ENCODE measurements at places on chromosomes 2 and 18.

GRCh38 chr2:42554392-42554791, 14.0 kb upstream of the MTA3 start:
- DNase-seq = no peak

DNA sequence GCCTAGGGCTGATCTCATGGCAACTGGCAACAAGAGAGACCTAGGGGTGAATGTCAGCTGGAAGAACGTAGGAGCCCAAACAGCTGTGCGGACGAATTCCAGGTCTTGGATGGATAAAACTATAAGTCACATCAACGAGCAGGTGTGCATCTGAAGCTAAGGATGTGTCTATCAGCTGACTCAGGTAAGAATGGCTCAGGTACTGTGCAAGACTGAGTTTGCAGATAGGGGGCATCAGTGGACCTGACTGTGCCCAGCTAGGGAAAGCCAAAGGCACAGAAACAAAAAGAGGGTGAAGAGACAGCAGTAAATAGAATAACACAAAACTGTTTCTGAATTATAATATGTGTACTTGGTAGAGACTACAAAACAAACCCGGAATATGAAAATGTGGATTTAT, 357.3 kb downstream of the ZEB2 start:
- peak; percentile 2 for DNase-seq

- DNase-seq = no peak
These were observed 88.8 kb upstream of the SNTG2 start for GRCh38 chr2:861655-862354.

GRCh38 chr2:179106676-179107428, 56.9 kb upstream of the CCDC141 start:
- peak; percentile 48 for DNase-seq

- DNase-seq = no peak
These were observed 776 bp downstream of the TBR1 start for GRCh38 chr2:161416708-161417437.

GRCh38 chr2:220202066-220202465, 574.6 kb downstream of the SLC4A3 start:
- no peak for DNase-seq

- no peak for DNase-seq
These were observed 13.9 kb upstream of the ATP6V1B1 start for GRCh38 chr2:70921839-70922234.

- DNase-seq = no peak
These were observed 964 bp upstream of the GALNT3 start for GRCh38 chr2:165795011-165795410.

- DNase-seq = peak; percentile 31
These were observed 8.4 kb downstream of the POMC start for GRCh38 chr2:25159949-25160348.

GRCh38 chr2:20649576-20649975, 1.3 kb downstream of the HS1BP3 start:
- no peak for DNase-seq

GRCh38 chr2:68414876-68415275, 49.8 kb downstream of the PLEK start:
- no peak for DNase-seq

DNA sequence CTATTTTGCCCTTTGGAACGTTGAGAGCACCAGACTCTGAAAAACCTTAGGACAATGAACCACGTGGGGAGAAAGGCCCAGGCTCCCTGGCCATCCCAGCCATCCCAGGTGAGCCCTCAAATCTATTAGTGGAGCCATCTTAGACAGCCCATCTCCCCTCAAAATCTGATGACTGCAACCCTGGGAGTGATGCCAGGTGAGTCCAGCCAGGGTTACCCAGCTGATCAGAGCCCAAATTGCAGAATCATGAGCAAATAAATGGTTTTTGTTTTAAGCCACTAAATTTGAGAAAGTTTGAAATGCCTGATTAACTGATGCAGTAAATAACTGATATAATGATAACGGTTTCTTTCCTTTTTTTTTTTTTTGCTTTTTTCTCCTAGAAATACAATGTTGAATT, 242.4 kb downstream of the GCA start:
- no peak for DNase-seq

DNA sequence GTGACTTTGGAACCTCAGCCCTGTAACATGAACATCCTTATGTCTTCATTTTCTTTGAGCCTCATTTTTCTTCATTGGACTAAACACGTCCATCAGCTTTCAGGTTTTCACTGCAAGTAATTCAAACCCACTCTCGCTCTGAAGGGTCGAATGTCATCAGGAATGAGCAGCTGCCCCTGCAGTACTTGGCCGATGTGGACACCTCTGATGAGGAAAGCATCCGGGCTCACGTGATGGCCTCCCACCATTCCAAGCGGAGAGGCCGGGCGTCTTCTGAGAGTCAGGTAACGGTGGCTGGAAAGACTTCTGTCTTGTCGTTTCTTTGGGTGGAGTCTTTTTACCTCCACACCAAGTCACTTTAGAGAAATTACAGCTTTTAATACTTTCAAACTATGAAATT, 39.1 kb upstream of the PRLH start:
- no peak for DNase-seq

GRCh38 chr2:36655453-36655852, 41.1 kb upstream of the VIT start:
- DNase-seq = peak; percentile 60

DNA sequence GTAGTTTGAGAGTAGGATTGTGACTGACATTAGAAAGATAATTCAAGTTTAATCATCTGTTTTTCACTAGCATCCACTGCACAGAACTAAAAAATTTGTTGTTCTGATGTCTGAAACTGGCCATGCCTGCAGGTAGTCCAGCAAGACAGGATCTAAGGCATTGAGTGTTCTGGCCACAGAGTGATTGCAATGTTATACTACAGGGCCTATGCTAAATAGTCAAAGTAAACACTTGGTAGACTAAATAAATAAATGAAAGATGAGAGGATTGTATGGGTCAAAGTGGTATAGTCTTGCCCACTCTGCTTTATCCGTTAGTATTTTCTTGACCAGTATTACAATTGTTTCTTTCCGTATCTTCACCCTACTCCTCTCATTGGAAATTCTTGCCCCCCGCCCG, 27.6 kb upstream of the FANCL start:
- no peak for DNase-seq

DNA sequence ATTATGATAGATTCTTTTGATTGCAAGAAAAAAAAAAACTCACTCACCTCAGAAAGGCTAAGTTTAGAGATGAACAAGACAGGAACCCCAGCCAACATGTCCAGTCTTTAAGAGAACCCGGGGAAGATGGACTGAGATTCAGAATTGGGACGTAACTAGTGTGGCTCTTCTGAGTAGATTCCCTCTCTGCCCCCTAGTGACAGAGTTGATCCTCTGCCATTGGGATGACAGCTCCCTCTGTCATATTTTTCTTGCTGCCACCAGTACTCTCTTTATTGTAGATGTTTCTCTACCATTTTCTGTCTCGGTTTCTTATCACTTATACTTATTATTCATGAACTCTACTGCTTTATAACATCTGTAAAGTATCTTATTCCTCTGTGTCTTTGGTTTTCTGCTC, 77.7 kb downstream of the GULP1 start:
- DNase-seq = peak; percentile 63

DNA sequence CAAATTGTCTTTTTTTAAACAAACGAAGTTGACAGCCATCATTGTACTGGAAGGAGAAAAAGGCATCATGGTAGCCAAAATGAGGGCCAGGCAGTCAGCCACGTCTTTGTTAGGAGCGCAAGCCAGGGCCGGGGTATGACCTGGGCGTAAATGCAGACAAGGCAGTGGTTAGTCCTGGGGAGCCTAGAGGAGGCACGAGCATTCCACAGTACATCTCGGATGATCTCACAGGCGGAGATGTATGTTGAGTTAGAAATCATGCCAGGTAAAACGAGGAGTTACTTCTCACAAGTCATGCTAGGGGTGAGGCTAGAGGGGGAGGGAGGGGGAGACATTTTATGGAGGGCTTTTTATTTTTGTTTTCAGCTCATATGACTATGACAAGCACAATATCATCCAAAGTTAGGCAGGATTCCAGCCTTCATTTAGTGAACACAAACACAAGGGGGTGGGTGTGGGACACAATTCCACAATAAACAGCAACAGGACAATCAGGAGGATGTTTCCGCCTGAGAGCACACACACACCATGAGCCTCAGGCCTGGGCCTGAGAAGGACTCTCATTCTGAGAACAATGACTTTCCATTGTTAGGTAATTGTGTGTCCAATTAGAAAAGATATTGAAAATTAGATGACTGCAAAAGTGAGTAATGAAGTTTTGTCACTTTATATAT, 64.4 kb upstream of the PGAP1 start:
- DNase-seq = no peak

GRCh38 chr18:11322716-11323115, 173.3 kb upstream of the PIEZO2 start:
- DNase-seq = no peak

DNA sequence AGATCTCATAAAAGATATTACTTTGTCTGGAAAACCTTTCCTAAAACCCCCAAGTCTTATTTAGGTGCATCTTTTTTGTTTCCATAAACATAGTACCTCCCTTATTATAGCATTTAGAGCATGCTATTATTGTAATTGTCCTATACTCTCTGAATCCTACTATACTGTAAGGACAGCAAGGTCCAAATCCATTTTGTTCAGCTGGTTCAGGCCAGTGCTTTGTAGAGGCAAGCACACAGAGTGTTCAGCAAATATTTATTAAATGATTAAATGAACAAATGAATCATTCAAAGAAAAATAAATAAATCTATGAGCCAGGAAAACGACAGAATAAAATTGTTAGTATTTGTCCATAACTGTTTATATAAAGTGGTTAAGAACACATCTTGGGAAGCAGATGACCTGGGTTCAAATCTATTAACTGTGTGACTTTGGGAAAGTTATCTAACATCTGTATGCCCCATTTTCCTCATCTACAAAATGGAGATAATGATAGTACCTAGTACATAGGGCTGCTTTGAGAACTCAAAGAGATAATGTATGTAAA, 86.0 kb downstream of the COL3A1 start:
- DNase-seq = no peak

- peak; percentile 82 for DNase-seq
These were observed at the start of gene LPIN2 for GRCh38 chr18:3013024-3013804. LPIN2 (minus strand) TSS chr18:3013144; CDS start chr18:2960840, 52,304 bp downstream.

- no peak for DNase-seq
These were observed 55.2 kb upstream of the RIOK3 start for GRCh38 chr18:23397907-23398306.

DNA sequence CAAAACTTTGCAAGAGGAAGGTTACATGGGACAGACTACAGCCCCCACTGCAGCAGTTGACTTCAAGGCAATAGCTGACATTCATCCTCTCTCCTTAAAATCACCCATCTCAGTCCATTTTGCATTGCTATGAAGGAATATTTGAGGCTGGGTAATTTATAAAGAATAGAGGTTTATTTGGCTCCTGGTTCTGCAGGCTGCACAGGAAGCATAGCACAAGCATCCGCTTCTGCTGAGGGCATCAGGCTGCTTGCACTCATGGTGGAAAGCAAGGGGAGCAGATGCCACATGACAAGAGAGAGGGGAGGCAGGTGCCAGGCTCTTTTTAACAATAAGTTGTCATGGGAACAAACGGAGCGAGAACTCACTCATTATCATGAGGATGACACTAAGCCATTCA, 646.0 kb downstream of the ZEB2 start:
- DNase-seq = no peak

DNA sequence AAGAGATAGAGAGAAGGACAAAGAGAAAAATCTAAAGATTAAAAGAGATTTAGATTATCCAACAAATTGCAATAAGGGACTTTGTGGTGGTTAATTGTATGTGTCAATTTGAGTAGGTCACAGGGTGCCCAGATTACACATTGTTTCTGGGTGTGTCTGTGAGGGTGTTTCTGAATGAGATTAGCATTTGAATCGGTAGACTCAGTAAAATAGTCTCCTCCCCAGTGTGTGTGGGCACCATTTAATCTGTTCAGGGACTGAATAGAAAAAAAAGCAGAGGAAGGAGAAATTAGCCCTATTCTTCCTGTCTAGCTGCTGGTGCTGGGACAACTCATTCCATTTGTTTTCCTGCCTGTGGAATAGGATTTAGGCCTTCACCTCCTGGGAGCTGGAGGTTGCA, 339.8 kb upstream of the EPHA4 start:
- no peak for DNase-seq

GRCh38 chr2:74223941-74224770, 25.7 kb downstream of the MTHFD2 start:
- DNase-seq = no peak

- DNase-seq = no peak
These were observed 16.9 kb downstream of the SMCHD1 start for GRCh38 chr18:2672410-2672809.

GRCh38 chr2:205655779-205656456, 26.4 kb upstream of the NRP2 start:
- DNase-seq = no peak

GRCh38 chr2:240595381-240596079, 9.0 kb downstream of the CAPN10 start:
- peak; percentile 17 for DNase-seq

DNA sequence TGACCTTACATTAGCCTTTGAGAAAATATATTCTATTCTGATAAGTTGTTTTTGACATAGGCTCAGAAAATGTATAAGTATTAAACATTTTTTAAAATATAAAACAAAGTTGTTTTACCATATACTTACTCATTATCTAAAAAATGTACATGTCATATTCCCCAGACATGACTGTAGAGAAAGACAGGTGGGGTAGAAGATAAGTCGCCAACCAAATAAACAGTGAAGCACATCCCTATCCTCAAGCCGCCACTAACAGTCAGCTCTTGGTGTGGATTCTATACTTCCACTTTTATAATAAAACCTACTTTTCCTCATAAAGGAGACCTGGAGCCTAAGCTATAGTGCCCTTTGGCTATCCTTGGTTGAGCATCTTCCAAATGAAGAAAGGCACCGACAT, 26.4 kb downstream of the GDF7 start:
- DNase-seq = no peak

DNA sequence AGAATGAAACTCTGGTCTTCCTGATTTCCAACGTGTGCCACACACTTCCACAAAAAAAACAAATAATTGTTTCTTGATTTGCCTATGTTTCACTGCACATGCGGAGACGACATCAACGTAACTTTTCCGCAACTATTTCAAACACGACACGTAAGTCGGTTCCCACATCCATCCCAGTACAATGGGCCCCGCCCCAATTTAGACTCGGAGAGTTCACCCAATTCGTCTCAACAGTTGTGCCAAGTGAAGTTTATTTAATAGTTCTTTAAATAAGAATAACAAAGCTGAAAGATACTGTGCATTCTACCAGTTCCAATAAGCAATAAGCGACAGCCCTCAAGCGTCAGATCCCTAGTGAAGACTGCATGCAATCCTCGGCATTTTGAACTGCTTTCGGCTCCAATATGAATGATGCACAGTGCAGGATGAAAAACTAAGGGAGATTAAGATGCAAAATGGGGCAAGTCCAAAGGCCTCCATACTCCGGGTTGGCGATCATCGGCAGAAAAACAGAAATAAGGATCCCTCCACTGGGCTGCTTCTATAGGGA, 664 bp downstream of the CCT4 start:
- DNase-seq = no peak

DNA sequence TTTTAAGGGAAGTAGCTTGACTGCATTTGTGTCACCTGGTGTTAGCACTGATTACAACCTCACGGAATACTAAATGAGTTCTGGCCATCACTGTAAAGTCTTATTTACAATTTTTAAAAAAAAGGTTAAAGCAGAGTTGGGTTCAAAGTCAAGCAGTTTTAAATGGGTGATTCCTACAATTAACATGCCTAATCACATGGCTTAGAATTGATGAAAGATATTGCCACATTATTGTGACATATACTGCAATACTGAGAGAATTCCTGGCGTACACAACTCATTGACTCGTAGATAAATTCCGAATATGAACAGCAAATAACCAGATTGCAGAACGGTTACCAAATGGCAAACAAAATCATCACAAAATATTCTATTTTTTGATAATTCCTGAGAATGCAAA, 34.2 kb downstream of the ROCK2 start:
- DNase-seq = no peak

All from HTR-8/SVneo (cell line).